Right ventricle myocardium inferior (tissue), 1 donor: ENCODE measurements at places on chromosomes 4 and X.

DNA sequence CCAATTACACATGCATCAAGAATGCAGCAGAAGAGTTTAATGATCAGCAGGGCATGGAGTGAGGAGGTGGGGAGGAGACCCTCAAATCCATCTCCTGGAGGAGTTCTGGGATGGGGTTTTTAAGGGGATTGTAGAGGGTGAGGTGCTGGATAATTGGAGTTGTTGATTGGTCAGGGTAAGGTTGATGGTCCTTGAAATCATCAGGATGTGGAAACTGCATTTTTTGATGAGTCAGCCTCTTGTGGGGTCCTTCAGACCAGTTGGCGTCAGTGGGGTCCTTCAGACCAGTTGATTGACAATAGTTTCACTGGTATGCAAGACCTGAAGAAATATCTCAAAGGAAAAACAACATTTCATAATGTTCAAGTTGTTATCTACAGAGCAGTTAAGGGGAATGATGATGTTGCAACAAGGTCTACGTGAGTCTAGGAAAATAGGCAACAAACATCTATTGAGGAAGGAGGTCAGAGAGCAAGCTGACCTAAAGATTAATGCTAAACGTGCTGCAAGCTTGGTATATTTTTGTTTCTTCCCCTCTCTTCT lies 88.3 kb downstream of the NRK start:
- no peak for DNase-seq

DNA sequence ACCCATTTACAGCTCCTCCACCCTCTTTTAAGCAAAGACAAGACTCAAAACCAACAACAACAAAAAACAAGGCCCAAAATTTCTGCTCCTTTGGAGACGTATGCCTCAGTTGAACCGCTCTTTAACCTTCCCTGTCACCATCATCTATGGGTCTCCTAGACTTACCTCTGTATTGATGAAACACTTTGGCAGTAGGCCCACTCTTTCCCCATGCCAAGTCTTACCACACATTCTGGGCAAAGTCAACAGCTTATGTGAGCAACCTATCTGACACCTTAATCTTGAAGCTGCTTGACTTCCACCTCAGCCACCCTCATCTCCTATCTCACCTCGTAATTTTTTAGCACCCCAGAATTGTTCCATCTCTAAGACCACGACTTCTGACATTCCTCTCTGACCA lies 99.7 kb upstream of the CXorf66 start:
- no peak for DNase-seq

DNA sequence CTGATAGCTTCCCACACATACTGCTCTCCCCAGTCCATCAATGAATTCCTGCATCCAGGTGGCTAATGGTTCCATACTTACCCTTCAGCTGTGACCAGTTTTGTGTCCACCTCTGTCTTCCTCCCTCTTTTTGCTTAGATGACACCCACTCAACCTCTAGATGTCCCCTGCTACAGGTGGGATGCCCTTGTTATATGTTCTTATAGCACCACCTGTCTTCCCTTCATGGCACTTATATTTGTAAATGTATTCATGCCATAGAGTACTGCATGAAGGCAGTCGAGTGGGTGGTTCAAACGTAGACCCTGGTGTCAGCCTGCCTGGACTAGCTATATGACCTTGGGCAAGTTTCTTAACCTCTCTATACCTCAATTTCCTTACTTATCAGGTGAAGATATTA lies 6.5 kb upstream of the USP46 start:
- no peak for DNase-seq

DNA sequence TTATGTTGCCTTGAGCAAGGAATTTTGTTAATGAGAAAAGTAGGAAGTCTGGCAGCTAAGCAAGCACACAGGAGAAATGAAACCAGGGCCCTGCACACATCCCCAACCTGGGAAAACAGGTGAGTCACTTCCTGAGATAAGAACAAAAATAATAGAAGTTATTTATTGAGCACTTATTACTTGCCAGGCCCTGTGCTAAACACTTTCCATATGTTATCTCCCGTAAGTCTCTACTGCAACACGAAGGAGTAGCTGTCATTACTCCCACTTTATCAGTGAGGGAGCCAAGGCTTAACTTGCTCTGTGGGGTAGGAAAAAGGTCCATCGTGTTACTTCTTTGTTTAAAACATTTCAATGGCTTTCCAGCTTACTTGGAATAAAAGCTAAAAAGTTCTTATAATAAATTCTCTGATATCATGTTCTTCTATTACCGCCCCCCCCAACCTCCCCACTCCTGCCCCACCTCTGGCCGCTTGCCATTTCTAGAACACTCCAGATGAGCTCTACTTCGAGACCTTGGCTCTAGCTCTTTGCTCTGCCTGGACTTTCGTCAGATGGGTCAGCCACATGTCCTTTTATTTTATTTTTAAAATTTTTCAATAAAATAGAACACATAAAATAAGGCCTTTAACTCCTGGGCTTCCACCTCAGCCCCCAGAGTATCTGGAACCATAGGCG lies 36.3 kb upstream of the PLAC8 start:
- DNase-seq = no peak

GRCh38 chrX:20374450-20374849 lies 107.7 kb upstream of the RPS6KA3 start:
- no peak for DNase-seq

GRCh38 chr4:74174941-74175340 lies 17.0 kb downstream of the MTHFD2L start:
- DNase-seq = no peak
